ENCODE measurements at places on chromosomes 16 and 17.

GRCh38 chr17:13981881-13982280 is 87.4 kb upstream of the COX10 start:
- H3K27me3 ChIP-seq = no peaks in the 10 kb centered on the region
- DNase-seq = no peak
- H3K4me1 ChIP-seq = no peaks in the 10 kb centered on the region
- H3K36me3 ChIP-seq = no peaks in the 10 kb centered on the region
- H3K4me3 ChIP-seq = no peak overlapping the region
- no peak overlapping the region for H3K27ac ChIP-seq

GRCh38 chr16:18932243-18932987 is 6.2 kb upstream of the SMG1 start:
- peaks cover 9% of the 10 kb centered on the region for H3K4me1 ChIP-seq
- no peaks in the 10 kb centered on the region for H3K27me3 ChIP-seq
- no peaks in the 10 kb centered on the region for H3K36me3 ChIP-seq
- no peak overlapping the region for H3K4me3 ChIP-seq
- no peak for DNase-seq

DNA sequence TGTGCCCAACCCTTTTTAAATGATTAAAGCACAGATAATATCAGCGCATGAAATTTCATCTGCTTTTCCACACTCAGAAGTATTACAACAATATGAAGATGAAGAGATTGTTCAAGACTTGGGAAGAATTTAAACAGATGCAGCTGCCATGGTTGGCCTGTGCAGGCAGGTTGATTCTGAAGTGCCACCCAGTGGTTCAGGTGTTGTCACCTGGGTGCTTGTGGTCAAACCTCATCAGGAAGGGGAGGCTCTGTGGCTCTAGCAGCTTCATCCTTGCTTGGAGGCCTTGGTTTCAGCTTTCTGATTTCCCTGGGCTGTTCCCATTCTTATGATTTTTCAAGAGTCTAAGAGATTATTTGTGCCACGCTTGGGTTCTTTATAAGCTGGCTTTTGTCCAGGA is 22.2 kb upstream of the CLEC18C start:
- no peak overlapping the region for H3K4me3 ChIP-seq
- no peaks in the 10 kb centered on the region for H3K27me3 ChIP-seq
- H3K4me1 ChIP-seq = no peaks in the 10 kb centered on the region
- no peak for DNase-seq
- no peak overlapping the region for H3K27ac ChIP-seq

DNA sequence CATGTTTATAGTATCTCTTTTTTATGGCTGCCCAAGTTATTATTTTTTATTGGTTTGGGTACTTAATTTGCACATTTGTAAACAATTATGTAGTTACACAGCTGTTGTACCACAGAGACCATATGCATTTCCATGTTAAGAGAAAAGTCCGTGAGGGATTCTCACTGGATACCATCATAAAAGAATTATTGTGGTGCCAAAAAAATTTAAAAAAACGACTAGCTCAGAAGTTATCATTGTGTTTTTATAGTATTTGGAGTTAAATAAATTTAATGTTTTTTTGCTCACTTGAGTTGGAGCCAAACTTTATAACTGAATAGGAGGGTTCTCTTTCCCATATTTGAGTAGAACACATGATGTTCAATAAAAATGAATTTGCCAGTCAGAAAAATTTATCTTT is 618.7 kb downstream of the WWOX start:
- no peaks in the 10 kb centered on the region for H3K27me3 ChIP-seq
- H3K27ac ChIP-seq = no peak overlapping the region
- H3K4me1 ChIP-seq = no peaks in the 10 kb centered on the region
- H3K4me3 ChIP-seq = no peak overlapping the region
- H3K36me3 ChIP-seq = no peaks in the 10 kb centered on the region

DNA sequence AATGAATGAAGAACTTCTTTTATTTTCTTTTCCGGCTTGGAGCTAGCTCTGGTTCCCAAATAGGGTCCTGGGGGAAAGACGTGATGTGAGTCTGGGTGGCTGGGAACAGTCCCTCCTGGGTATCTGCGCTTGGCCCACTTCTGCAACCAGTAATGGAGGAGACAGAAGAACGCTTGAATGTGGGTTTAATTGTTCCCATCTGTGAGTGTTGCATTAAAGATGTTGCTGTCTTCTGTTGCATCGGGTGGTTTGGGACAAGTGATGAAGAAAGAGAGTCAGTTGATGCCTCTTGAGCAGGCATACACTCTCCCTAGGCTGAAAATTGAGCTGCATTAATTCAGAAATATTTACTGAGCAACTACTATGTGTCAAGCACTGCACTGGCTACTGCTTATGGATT is 511.1 kb downstream of the CDH13 start:
- H3K27me3 ChIP-seq = no peaks in the 10 kb centered on the region
- H3K36me3 ChIP-seq = no peaks in the 10 kb centered on the region
- peaks cover 49% of the 10 kb centered on the region for H3K4me1 ChIP-seq
- DNase-seq = no peak
- H3K27ac ChIP-seq = no peak overlapping the region

GRCh38 chr16:49513040-49513439 is 139.4 kb downstream of the C16orf78 start:
- peak; percentile 56 for DNase-seq
- H3K27me3 ChIP-seq = no peaks in the 10 kb centered on the region
- peaks cover 25% of the 10 kb centered on the region for H3K4me1 ChIP-seq
- no peak overlapping the region for H3K4me3 ChIP-seq
- H3K36me3 ChIP-seq = no peaks in the 10 kb centered on the region
- no peak overlapping the region for H3K27ac ChIP-seq

DNA sequence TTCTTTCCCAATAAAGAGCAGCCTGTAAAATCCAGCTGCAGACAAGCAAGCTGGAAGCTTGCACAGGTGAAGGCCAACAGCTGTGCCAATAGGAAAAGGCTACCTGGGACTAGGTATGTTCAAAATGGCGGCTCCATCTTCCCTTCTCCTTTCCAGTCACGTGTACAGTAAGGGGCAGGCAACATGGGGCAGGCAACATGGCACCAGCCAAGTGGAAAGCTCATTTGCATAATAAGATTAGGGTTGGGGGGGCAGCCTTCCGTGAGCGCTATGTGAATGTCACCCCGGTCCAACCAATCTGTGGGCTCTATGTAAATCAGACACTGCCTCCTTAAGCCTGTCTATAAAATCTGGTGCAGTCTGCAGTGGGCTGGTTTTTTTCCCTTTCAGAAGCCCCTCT is 31.3 kb downstream of the TVP23A start:
- H3K4me1 ChIP-seq = peaks cover 25% of the 10 kb centered on the region
- peak; percentile 97 for DNase-seq
- H3K27ac ChIP-seq = peak overlapping the region; percentile 31
- peak overlapping the region; percentile 42 for H3K4me3 ChIP-seq
- H3K36me3 ChIP-seq = no peaks in the 10 kb centered on the region

DNA sequence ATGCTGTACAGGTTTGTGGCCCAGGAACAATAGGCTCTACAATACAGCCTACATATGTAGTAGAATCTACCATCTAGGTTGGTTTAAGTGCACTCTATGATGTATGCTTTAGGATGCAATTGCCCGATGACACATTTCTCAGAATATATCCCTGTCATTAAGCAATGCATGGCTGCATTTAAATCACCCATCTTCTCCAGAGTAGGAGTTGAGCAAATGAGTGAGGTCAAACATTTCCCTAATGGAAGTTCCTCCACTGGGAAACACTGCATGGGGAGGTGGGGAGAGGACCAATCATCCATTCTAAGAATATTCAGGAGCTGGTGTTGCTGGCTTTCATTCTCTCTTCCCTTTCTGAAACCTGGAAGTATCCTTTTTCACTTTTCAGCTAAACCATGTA is 2.0 kb upstream of the PCTP start:
- H3K4me1 ChIP-seq = peaks cover 16% of the 10 kb centered on the region
- H3K27me3 ChIP-seq = no peaks in the 10 kb centered on the region
- no peaks in the 10 kb centered on the region for H3K36me3 ChIP-seq
- no peak overlapping the region for H3K27ac ChIP-seq
- H3K4me3 ChIP-seq = no peak overlapping the region

DNA sequence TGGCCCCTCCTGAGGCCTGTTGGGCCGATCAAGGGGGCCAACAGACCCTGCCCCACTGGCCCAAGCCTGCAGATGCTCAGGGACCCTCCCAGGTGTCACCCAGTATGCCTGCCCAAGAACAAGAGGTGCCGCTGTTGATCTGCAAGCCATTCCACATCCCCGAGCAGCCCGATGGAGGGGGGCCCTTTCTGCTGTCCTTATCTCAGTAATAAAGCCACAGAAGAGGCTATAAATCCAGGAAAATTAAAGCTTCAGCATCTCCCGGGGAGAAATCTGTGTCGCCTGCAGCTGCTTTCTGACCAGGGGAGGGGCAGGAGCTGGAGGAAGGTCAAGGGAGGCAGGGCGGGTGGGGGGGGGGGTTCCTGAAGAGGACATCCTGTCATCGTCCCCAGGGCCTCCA is 11.7 kb upstream of the CACNA1H start:
- H3K4me1 ChIP-seq = no peaks in the 10 kb centered on the region
- no peaks in the 10 kb centered on the region for H3K36me3 ChIP-seq
- H3K27me3 ChIP-seq = no peaks in the 10 kb centered on the region
- H3K4me3 ChIP-seq = no peak overlapping the region
- no peak for DNase-seq

DNA sequence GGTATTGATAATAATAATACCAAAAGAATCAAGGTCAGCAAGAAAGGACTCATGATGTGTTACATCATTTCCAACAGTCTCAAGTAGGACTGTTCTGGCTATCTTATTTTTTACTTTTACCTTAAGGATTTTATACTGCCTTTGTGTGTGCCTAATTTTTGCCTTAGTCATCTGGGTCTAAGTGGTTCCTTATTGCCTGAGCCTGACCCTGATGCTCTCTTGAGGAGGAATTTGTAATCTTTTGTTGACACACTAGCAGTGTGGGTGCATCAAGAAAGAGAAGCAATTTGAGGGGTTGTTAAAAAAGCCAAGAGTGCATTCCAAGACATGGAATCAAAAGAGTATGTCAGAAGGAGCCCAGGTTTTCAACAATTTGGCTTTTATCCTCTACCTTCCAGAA is 59.3 kb downstream of the TMEM100 start:
- H3K27ac ChIP-seq = peak overlapping the region; percentile 96
- no peak overlapping the region for H3K4me3 ChIP-seq
- peaks cover 74% of the 10 kb centered on the region for H3K4me1 ChIP-seq
- no peaks in the 10 kb centered on the region for H3K27me3 ChIP-seq
- no peak for DNase-seq
- H3K36me3 ChIP-seq = no peaks in the 10 kb centered on the region

DNA sequence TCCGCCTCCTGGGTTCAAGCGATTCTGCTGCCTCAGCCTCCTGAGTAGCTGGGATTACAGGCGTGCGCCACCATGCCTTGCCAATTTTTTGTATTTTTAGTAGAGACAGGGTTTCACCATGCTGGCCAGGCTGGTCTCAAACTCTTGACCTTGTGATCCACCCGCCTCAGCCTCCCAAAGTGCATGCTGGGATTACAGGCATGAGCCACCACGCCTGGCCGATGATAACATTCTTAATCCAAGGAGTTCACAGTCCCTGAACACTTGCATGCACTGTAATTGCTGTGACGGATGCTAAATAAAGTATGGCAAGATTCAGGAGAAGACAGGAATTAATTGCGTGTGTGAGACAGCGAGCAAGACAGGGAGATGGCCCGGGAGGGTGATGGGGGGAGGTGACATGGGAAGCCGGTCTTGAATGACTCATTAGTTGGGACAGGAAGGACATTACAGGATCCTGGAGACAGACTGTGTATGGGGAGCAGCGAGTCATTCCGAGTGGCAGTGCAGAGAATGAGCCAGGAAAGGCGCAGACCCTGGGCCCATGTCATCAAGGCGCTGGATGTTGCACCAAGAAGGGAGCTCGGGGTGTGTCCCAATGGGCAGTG is 6.7 kb downstream of the ABCA3 start:
- no peaks in the 10 kb centered on the region for H3K4me1 ChIP-seq
- no peak overlapping the region for H3K27ac ChIP-seq
- H3K4me3 ChIP-seq = no peak overlapping the region
- H3K27me3 ChIP-seq = no peaks in the 10 kb centered on the region

- no peaks in the 10 kb centered on the region for H3K36me3 ChIP-seq
- DNase-seq = no peak
- H3K4me3 ChIP-seq = no peak overlapping the region
- H3K4me1 ChIP-seq = no peaks in the 10 kb centered on the region
- no peak overlapping the region for H3K27ac ChIP-seq
- no peaks in the 10 kb centered on the region for H3K27me3 ChIP-seq
Observed at GRCh38 chr17:66990047-66990446, 25.5 kb downstream of the CACNG4 start.

GRCh38 chr17:46110219-46110618 is 83.0 kb downstream of the KANSL1 start:
- peak overlapping the region; percentile 73 for H3K27ac ChIP-seq
- H3K36me3 ChIP-seq = 0 out of 2 replicates have a peak, but pooled peaks cover 5% of the 10 kb centered on the region
- DNase-seq = no peak
- no peak overlapping the region for H3K4me3 ChIP-seq
- no peaks in the 10 kb centered on the region for H3K27me3 ChIP-seq

DNA sequence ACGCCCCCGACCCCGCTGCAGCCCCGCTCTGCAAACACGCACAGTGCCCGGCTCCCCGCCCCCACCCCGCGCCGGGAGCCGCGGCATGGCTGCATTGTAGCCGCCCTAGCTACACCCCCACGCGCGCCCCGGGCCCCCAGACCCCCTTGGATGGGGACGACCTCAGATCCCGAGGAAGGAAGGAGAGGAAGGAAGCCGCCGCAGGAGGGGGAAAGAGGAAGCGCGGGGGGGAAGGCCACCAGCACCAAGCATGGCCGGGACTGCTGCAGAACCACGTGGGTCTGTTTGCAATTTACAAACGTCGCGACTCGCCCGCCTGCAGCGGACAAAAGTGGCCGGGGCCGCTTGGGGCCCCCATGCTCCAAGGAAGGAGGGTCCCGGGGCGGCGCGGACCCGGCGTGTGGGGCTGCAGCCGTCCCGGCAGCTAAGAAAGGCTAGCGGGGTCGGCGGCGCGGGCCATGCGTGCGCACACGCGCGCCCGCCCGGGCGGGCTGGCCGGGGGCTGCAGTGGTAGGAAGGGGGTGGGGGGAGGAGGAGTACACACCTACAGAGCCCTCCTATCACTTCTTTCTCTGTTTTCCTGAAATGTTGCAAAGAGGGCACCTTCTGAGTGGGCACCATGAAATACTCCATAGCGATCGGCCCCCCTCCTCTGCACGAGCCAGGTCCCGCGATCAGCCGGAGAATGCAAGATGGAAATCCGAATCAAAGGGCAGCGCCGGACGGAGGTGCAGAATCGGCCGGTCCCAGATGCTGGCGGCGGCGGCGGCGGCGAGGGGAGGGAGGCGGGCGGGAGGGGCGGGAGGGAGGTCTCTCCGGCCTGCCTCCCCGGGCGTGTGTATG is 488 bp downstream of the TFAP4 start:
- H3K4me3 ChIP-seq = peak overlapping the region; percentile 69
- 0 out of 2 replicates have a peak, but pooled peaks cover 2% of the 10 kb centered on the region for H3K36me3 ChIP-seq
- H3K27me3 ChIP-seq = no peaks in the 10 kb centered on the region
- H3K4me1 ChIP-seq = peaks cover 23% of the 10 kb centered on the region
- peak; percentile 82 for DNase-seq

GRCh38 chr17:48539177-48539576 is 5.7 kb downstream of the HOXB2 start:
- DNase-seq = no peak
- H3K4me1 ChIP-seq = no peaks in the 10 kb centered on the region

Data from Karpas-422 (cell line).